ENCODE measurements at places on chromosomes 16 and 17.
A peak's percentile ranks its signal among the peaks of the same experiment; 100 is the strongest.

DNA sequence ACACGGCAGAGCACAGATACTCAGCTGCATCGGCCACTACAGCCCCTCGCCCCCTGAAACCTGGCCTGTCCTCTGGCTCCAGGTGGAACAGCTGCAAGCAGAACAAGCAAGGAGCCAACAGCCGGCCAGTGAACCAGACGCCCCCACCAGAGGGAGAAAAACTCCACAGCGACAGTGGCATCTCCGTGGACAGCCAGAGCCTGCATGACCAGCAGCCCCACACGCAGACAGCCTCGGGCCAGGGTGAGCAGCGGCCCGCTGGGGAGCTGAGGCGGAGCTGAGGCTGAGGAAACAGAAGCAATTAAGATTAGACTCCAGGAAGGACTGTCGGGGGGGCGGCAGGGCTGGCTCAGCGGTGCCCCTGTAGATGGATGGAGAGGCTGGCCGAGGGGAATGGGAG, 16.7 kb downstream of the NGFR start:
- DNase-seq, result no peak

- peak; percentile 24 for DNase-seq
These were observed 169.8 kb downstream of the LAT start for GRCh38 chr16:29154676-29155121.

- no peak for DNase-seq
These were observed 3.9 kb downstream of the LPO start for GRCh38 chr17:58242171-58242784.

- DNase-seq, result no peak
These were observed 9.7 kb downstream of the ZNF19 start for GRCh38 chr16:71479420-71479819.

- DNase-seq, result no peak
These were observed 69.8 kb downstream of the RMI2 start for GRCh38 chr16:11414815-11415775.

DNA sequence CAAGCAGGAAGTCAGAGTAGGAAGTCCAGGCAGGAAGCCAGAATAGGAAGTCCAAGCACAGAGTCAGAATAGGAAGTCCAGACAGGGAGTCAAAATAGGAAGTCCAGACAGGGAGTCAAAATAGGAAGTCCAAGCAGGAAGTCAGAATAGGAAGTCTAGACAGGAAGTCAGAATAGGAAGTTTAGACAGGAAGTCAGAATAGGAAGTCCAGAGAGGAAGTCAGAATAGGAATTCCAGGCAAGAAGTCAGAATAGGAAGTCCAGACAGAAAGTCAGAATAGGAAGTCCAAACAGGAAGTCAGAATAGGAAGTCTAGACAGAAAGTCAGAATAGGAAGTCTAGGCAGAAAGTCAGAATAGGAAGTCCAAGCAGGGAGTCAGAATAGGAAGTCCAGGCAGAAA, 105.3 kb upstream of the C16orf82 start:
- no peak for DNase-seq

- peak; percentile 56 for DNase-seq
These were observed 3.6 kb upstream of the HIC1 start for GRCh38 chr17:2051061-2051932.

- DNase-seq, result no peak
These were observed 362.6 kb downstream of the TOX3 start for GRCh38 chr16:52184336-52184735.

DNA sequence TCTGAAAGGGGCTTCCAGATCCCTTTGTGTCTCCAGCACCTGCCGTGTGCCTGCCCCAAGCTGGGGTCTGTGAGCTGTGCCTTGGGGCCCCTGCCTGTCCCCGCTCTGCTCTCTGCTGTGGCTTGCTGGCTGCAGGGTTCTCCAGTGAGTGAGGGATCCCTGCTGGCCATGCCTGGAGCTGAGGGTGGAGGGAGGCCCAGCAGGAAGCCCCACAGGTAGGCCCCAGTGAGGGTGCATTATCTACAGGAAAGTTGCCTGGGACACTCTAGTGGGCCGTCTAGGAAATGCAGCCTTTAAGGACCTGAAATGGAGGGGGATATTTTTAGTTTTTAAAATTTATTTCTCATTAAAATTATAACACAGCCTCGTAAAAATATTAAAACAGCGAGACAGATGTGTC, 50.9 kb downstream of the JPH3 start:
- no peak for DNase-seq

DNA sequence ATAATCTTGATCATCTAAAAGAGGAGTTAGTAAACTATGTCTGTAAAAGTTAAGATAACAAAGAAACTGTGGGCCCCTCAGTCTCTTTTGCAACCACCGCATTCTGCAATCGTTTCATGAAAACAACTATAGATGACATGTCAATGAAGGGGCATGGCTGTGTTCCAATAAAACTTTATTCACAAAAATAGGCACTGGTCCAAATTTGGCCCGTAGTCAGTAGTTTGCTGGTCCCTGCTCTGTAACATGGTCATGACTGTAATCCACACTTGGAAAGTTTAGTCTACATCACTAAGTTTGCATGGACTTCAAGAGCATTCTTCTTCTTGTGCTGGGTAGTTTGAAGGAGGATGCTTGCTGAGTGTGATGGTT, 299.3 kb upstream of the PSMD7 start:
- peak; percentile 1 for DNase-seq

DNA sequence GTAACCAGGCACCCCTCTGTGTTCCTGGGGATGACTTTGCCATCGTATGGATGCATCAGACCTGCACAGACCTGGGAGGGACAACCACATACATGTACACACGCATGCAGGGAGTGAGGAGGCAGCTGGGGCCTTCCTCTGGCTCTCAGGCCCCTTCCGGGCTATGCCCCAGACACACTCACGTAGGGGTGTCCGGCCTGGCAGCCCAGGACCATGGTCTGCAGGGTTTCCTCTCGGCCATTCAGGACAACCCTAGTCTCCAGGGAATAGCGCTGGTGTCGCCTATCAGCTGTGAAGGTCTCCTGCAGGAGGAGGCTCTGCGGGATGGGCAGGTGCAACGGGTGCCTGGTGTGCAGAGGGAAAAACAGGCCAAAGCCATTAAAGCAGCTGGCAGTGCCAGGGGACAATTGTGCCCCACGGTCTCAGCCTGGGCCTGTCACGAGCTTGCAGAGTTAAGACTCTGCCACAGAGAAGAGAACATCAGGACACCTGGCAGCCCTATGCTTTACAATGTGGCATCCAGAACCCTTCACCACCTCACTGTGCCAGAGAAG, 101.4 kb downstream of the RMI2 start:
- DNase-seq, result no peak

DNA sequence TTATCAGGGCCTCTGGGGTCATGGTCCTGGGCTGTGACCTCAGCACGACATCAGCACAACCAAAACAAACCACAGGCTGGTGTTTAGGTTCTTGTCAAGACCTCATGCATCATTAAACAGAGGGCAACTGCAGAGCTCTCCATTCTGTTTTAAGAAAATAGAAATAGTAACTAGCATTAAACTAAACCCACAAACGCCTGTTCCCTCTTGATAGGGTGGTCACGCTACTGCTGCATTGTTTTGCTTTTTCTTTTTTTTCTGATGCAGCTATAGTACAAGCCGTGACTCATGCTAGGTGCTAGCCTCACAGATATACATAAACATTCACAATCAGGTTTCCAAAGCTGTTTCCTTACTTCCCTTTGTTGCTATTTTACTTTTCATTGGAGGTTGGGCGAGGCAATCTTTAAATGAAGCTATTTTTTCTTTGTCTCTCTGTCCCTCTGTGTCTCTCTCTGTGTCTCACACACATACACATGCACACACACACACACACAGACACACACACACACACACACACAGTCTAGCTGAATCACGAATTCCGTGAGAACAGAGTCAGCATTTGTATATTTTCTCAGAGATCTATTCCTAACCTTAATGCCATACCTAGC, 310.3 kb downstream of the CDH13 start:
- DNase-seq, result peak; percentile 43

DNA sequence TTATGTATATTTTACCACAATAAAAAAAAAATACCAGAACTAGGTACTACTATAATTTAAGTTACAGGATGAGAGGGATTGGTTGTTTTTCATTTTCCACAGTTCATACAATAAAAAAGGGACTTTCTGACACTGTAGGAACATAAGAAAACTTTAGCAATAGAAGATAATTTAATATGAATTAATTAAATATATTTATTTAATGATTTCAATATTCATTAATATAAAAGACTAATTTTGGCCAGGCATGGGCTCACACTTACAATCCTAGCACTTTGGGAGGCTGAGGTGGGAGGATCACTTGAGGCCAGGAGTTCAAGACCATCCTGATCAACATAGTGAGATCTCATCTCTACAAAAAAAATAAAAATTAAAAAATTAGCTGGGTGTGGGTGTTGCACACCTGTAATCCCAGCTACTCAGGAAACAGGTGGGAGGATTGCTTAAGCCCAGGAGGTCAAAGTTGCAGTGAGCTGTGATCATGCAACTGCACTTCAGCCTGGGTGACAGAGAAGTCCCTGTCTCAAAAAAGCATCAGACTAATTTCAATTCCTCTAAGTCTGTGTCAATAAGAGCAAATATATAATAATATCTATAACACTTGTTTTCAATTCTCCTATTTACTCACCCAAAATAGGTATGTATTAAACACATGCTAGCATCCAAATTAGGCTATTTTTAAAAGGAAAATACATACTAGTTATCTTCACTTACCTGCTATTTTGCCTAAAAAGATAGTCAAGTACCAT, 79.6 kb downstream of the BRIP1 start:
- no peak for DNase-seq

- no peak for DNase-seq
These were observed 22.4 kb upstream of the MNT start for GRCh38 chr17:2423271-2423670.

Measured in fibroblast of upper back skin (primary cell).